Neuronal stem cell (in vitro differentiated cells): ENCODE measurements at places on chromosomes 5 and 9.

- no peak for DNase-seq
Measured at GRCh38 chr9:102587281-102587680, 407.9 kb upstream of the CYLC2 start.

DNA sequence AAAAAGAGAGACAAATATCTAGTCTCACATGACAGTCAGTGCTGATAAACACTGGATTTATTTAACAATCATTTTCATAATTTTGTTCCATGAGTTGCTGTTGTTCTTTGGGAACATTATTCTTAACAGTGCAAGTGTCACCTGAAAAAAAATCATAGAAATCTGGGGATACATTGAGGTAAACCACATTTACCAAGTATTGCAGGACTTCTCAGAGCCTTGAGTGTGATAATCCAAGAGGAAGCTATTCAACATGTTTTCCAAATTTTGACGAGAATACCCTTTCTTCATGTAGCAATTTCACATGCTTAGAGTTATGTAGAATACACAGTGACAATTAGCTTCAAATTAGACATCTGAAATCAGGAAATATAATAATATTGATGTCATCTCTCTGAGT is 108.5 kb downstream of the MEGF10 start:
- DNase-seq = no peak

DNA sequence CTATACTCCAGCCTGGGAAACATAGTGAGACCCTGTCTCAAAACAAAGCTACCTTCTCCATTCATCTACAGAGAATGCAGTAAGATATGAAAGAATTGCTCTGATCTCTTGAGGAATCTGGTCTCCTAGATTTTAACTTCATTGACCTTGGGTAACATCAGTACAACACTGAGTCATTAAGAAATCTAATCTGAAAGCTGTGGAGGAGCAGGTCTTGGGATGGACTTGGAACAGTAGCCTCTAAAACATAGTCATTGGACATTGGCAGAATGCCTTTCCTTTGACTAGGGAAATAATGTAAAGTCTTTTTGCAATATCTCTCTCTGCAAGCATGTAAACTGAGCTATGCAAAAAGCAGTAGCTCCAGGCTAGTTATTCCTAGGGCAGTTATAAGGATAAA is 58.1 kb downstream of the KCNN2 start:
- no peak for DNase-seq

DNA sequence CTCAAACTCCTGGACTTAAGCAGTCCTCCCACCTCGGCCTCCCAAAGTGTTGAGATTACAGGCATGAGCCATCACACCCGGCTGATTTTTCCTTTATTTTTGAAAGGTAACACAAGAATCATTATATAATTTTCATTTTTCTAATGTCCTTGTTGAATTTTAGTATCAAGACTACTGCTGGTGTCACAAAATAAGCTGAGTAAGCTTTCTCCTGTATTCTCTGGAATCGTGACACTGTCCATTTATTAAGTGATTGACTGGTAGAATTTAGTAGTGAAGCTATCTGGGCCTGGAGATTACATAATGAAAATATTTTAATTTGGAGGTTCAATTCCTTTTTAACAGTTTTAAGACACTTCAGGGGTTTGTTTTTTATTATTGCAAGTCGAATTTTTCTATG is 9.5 kb downstream of the CDK20 start:
- no peak for DNase-seq

DNA sequence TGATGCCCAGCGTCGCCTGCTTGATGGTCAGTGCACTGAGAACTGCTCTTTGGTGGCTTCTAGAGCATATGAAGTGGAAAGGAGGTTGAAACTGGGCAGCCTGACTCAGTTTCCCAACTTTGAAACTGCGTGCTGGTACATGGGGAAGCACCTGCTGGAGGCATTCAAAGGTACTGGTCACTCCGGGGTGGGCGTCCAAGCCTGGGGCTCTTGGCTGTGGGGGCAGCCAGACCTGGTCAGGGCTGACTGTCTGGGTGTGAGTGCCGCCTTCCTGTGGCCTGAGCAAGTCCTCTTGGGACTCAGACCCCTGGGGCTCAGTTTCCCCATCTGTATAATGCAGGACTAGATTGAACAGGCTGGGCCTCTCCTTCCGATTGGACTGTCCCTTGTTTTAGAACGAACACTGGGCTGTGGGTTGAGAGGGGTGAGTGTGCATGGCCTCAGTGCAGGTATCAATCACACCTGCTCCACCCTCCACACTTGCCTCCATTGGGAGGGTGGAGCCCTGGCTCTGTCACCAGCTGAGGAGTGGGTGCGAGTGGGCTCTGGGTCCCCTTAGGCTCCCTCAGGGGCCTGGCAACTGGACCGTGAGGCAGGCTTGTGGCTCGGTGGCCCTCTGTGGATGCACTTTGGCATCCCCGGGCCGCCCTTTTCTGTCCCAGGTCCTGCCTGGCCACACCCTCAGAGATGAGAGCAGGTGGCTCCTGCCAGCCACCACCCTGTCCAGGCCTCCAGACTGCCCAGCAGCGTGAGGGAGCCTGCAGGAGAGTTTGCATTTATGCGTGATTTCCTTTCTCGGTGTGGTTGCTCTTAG is 80.2 kb downstream of the PHF2 start:
- no peak for DNase-seq

DNA sequence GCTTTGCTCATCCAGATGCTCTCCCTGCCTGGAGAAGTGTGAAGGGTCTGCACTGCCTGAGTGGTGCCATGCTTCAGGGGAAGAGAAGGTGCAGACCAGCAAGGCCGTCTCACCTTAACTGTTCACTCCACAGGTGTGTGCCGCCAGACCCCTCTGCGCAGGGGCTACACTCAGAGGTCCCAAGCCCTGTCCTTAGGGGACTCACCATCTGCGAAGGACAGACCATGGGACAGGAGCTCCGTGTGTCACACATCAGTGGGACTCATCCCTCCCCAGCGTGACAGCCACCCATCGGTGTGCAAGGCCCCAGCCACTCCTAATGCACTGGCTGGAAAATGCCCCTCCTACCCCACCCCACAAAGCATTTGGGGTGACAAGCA is 142.9 kb downstream of the OLFM1 start:
- DNase-seq = no peak

DNA sequence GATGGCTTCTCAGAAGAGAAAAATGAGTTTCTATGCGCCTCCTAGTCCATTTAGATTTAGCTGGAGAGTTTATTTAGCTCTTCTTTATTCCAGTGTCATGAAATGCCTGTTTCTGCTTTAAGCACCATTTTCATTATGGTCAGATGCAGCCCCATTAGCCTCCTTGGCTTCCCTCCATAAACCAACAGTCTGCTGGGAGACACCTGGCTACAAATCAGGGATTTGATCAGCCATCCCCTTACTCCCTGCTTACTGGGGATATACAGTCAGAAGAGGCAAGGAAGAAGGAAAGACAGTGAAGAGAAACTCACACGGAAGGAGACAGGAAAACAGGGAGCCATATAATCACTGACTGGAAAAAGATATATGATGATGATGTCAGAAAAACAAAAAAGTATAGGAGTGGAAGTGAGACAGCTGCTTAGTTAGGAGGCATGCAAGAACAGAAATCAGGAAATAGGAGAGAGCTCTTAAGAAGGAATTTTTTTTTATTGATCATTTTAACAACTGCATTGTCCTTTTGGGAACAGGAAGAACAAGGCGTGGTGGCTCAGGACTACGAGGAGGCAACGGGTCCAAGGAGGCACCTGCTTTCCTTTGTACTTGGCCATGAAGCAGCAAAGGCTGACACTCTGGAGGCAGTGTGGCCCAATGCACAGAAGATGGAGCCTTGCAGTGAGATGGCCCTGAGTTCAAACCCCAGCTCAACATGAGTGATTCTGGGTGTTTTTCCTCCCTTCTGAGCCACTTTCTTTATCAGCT is 56.1 kb downstream of the MED27 start:
- no peak for DNase-seq

- no peak for DNase-seq
Measured at GRCh38 chr5:14572385-14572784, 9.2 kb upstream of the OTULINL start.

DNA sequence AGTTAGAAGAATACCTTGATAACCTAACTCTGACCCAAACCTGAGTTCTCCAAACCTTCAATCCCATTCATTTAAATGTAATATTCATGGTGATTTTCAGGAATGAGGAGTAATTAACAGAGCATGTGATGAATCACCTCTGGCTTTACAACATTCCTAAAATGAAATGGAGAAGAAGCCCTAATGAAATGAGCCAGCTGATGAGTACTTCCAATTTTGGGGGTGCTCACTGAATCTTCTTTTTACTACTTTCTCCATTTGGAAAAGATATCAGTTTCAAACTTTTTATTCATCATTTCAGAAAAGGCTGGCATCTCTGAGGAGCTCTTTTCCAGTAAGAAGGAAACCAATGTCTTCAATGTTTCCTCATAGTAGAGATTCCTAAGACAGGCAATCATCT is 2.9 kb upstream of the SPINK5 start:
- DNase-seq = no peak

DNA sequence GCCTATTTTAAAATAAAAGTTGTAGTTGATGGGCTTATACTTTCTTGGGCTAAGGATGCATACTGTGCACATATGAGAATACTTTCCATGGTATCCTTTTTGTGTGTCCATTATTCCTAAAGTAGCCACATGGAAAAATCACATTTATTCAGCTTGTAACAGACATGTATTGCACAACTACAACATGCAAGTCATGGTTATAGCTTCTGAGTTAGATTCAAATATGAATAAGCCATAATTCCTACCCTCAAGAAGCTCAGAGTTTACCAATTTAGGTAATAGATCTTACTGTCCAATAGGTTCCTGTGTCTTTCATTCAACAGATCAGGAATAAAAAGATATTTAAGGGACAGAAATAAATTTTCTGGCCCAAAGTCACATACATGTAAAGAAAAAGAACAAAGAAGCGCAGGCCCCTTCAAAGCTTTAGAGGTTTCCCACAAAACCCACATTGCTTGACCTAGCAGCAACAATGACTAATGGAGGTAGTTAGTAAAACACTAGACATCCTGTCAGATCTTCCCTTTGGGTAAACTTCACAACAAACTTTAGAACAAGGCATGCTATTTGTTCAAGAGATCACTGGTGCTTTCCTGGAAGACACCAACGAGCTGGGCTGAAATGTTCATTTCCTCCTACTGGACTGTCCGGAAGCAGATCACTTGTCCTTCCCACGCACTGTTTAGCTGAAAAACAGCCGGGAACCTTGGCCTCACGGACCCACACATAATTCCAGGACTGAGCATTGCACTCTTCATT is 78.4 kb upstream of the ITGA1 start:
- DNase-seq = no peak

GRCh38 chr9:95096807-95097206 is 220.7 kb downstream of the FANCC start:
- no peak for DNase-seq

- no peak for DNase-seq
Measured at GRCh38 chr9:133235549-133236222, 26.6 kb upstream of the OBP2B start.

GRCh38 chr9:121393318-121393717 is 23.3 kb upstream of the STOM start:
- DNase-seq = no peak

DNA sequence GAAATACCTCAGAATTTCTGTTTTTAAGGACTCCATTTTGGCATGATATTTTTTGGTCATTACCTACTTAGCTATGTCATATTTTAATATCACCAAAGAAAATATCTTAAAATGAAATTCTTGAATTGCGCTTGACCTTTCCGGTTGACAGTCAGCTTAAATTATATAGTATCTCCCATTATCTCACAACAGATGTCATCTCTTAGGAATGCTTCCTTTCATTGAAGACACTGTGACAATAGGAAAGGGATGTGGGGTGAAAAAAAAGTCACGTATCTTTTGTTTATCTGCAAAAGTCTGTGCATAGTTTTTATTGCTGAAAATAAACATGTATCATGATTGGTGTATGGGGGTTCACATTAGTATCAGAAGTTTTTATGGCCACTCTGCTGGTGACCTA is 105.8 kb downstream of the INVS start:
- DNase-seq = no peak

DNA sequence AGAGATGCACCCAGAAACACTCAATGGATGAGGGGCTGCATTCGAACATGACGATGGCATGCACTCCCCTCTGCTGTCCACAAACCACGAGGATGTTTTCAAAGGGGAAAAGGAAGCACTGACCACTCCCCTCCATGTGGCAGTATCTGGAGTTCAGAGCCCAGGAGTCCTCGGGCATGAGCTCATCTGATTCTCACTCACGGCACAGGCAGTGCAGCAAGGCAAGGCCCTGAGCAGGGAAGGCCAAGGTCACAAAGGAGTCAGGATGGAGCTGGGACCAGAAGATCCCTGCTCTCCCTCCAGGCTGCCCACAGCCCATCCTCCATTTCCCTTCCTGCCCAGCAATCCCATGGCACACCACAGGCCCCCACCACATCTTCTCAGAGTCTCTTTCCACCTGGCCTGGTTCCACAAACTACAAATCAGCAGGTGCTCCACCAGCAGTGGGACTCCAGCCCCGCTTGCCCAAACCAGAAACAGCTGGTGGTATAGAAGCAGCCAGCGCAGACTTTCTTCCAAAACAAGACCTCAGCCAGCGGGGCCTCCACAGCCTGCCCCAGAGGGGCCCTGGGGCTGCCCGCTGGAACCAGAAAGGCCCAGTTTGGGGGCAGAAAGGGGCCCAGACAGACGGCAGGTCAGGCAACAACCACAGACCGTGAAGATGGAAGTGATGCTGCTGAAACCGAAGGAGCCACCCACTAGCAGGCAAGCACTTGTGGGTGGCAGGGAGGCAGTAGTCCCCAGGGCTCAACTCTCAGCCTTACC is 12.2 kb downstream of the TNIP1 start:
- no peak for DNase-seq

GRCh38 chr5:133390416-133391353 is 221.7 kb downstream of the FSTL4 start:
- no peak for DNase-seq

- no peak for DNase-seq
Measured at GRCh38 chr9:2628919-2629318, 7.3 kb downstream of the VLDLR start.
